CD4-positive, alpha-beta T cell treated with Interleukin-6 for 4 hours (primary cell): ENCODE measurements at places on chromosomes 12 and 14.
A peak's percentile ranks its signal among the peaks of the same experiment; 100 is the strongest.

GRCh38 chr12:50545786-50546185 is 41.0 kb downstream of the DIP2B start:
- no peak for DNase-seq

- DNase-seq = no peak
These were observed 18.0 kb downstream of the FMNL3 start for GRCh38 chr12:49689237-49689636.

DNA sequence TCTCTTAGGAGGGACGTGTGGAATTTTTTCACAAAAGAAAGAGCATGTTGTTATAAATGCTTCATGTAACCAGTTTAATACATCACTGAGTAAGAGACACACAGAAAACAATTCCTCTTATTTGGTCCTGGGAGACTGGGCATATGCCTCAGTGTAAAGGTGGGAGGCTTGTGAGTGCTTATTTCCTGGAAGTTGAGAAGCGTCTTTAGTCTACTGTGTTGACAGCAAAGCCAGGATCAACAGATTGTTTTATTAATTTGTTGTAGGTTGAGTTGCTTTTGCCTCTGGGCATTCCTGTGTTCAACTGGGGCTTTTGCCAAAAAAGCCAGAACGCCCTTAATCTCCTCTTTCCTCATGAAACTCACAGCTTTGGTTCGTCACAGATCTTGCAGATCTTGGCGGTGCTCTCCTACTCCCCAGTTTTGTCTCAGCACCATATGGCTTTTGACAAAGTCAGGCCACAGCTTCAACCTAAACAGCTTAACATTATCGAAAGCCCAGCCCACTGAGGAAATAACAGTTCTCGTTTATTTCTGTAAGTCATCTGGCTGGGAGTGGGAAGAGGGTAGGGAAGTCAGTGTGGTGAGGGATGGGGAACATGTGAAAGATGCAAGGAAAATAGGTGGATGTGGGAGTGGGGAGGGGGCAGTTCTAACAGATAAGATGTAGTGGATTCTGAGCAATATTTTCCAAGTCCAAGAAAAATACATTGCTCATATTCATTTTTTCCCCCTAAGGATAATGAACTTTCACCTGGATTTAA is 227.2 kb downstream of the DACT1 start:
- no peak for DNase-seq

DNA sequence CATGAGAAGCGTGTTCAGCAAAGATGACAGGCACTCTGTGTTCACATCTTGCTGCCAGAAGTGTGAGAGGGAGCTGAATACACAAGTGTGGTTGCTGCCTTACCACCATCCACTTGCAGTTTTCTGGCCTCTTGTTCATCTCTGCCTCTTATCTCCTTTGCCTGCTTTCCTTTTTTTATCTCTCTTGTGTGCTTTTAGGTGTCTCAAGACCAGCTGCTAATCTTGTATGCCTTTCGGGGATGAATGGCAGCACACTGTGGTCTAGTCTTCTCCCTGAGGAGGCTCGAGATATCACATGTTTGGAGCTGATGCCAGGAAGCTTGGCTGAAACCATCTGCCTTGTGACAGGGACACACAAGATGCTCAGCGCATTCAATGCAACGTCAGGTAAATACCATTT is 17.2 kb downstream of the FAM234B start:
- no peak for DNase-seq

DNA sequence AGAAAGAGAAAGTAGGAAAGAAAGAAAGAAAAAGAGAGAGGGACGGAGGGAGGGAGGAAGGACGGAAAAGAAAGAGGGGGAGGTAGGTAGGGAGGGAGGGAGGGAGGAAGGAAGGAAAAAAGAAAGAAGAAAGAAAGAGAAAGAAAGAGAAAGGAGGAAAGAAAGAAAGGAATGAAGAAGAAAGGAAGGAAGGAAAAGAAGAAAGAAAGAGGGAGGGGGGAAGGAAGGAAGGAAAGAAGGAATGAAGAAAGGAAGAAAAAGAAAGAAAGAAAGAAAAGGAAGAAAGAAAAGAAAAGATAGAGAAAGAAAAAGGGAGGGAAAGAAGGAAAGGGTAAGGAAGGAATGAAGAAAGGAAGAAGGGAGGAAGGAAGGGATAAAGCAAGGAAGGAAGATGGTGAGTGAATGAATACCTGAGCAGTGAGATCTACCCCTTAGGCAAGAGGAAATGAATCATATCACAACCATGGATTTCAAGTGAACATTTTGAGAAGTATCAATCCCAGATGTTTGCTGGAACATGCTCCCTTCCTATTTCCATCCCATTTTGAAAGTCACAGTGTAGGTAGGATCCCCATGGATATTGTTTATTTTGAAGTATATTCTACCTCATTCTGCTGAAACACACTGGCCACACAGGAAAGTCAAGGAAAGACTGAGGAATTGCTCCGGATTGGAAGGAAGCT is 639.4 kb upstream of the TBX3 start:
- DNase-seq = no peak

- no peak for DNase-seq
These were observed 128.5 kb upstream of the DCN start for GRCh38 chr12:91311081-91311480.

GRCh38 chr12:68317047-68317667 is 15.0 kb downstream of the MDM1 start:
- DNase-seq = peak; percentile 69

GRCh38 chr12:124363353-124363965 is 68.6 kb downstream of the RFLNA start:
- DNase-seq = no peak

GRCh38 chr12:92369636-92370035 is 224.0 kb upstream of the BTG1 start:
- no peak for DNase-seq

- no peak for DNase-seq
These were observed 359.9 kb downstream of the AEBP2 start for GRCh38 chr12:19799216-19799615.

DNA sequence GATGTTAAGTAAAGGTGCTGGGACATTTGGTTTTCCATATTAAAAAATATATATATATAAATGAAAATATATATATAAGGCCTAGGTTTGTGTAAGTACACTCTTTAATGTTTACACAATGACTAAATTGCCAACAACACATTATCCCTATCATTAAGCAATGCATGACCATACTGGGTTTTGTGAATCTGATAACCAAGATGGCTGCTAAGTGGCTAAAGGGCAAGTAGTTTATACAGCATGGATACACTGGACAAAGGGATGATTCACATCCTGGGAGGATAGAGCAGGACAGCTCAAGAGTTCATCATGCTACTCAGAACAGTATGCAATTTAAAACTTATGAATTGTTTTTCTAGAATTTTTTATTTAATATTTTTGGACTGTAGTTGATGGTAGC is 89.3 kb downstream of the FIGNL2 start:
- no peak for DNase-seq

DNA sequence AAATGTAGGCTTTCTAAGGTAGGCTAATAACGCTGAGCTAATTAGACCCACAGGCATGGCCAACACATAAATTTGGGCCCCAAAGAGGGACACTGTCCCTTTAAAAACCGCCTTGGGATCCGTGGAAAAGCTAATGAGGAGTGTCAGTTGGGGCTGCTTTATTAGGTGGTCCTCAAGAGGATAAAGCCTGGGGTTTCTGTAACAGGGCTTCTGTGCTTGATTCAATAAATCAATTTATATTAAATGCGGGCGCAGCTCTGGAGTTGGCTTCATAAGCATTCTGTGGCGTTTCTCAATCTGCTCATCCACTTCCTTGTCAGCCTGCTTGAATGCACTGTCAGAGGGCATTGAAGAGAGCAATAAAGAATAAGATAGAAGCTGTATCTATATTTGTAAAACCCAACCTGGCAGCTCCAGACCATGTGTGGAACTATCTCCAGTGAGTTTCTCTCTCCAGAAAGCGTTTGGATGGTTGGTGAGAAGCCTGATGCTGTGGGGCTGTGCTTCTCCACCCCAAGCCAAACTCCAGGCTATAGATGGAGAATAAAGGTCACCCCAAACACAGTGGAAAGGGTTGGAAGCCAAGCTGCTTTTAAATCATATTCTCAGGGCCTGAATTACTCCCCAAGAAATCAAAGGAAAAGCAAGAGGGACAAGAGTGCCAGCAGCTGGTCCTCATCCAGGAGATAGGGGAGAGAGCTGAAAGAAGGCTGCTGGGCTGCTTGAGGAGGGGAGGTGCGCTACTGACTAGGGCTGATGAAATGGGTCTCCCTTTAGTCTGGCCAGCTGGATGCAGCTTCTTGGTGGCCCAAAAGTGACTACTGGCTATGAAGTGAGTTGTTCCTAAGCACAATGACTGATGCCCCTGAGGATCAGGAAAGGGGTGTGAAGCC is 222.0 kb downstream of the PPM1H start:
- no peak for DNase-seq

GRCh38 chr14:55977392-55978150 is 140.6 kb upstream of the PELI2 start:
- no peak for DNase-seq

DNA sequence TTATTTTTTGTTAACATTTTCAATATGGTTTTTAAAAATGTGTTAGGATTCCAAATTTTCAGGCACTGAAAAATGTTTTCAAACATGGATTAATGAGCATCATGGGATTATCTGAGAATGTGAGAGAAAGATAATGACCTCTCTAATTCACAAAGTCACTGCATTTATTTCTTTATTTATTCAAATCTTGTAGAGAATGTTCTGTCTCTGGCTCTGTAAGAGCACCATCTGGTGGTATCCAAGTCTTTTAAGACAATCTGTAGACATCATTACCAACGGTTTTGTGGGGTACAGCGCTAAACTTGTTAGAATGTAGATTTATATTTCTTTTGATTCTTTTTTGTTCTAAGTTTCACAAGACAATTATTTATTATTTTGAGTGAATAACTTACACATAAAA is 956.0 kb upstream of the NOVA1 start:
- no peak for DNase-seq

- no peak for DNase-seq
These were observed 11.2 kb upstream of the CDC42BPB start for GRCh38 chr14:103068351-103069073.

DNA sequence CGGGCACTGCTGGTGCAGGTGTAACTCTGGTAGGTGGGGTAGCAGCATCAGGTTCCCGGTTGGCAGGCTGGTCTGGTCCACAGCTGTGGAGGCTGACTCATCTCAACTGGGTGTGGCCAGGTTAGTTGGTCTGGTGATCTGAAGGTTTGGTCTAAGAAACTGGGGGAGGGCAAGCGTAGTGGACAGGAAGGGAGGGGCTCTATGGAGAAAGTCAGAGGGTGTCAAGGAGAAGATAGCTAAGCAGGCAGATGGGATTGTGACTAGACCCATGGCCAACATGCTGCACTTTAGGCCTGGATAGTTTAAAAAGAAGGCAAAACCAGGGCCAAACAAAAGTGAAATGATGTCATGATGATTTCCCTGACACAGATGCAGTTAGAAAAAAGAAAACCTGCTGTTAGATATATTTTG is 7.9 kb downstream of the TRIM9 start:
- no peak for DNase-seq
